ENCODE measurements at places on chromosomes 6 and 20.

DNA sequence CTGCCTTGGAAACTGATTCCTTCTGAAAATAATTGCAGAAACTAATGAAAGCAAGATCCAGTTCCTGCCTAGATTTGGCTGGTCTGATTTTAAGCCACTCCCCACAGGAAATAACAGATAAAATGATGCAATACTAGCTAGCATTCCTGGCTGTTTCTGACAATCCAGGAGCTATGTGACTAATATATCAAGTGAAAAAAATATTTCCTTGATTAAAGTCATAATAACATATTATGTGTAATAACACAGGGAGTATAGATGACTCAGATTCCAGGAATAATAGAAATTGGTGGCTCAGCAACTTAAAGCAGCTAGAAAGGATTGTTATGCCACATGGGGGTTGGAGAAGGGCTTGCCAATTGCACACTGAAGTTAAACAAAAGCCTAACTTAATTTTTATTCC is 182.7 kb upstream of the SALL4 start:
- DNase-seq = no peak

- no peak for DNase-seq
Measured at GRCh38 chr6:1795910-1796309, 186.2 kb downstream of the FOXC1 start.

GRCh38 chr6:46254946-46255345 is 84.2 kb upstream of the ENPP5 start:
- no peak for DNase-seq

DNA sequence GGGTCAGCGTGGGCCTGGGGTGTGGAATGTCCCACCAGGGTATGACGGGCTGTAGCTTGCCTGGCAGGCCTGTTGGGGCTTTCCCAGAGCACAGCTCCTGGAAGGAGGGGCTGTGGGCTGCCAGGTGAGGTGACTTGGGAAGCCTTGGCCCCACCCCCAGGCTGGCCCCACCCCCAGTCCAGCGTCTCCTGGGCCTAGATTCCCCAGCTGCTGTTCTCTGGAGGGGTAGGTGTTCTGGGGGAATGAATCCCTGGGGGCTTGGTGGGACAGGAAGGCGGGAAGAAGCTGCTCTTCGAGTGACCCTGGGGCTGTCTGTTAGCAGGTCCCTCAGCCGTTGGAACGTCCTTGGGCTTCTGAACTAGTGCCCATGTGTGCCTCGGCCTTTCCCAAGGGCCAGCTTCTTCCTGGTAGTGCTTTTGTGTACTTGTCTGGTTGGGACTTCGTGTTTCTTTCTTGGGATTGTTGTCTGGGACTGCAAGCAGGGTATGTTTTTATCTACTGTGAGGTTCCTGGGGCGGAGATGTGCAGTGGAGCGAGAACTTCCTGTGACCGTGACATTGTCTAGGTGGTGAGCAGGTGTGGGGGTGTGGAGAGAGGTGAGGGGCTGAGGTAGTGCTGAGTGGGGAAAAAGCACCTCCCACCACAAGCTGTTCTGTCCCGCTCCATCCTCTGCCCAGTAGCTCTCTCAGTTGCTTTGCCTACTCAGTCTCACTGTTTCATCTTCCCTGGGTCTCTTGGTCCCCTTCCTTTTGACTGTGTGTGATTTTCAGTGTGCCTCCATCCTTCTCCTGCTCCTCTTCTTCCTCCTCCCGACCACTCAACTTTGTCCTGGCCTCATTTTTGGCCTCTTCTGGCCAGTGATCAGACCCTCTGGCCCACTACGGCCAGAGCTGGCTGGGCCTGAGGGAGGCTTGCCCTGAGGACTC is 1.3 kb upstream of the DDR1 start:
- DNase-seq = no peak

- DNase-seq = no peak
Measured at GRCh38 chr6:122751326-122751725, 28.2 kb upstream of the FABP7 start.

DNA sequence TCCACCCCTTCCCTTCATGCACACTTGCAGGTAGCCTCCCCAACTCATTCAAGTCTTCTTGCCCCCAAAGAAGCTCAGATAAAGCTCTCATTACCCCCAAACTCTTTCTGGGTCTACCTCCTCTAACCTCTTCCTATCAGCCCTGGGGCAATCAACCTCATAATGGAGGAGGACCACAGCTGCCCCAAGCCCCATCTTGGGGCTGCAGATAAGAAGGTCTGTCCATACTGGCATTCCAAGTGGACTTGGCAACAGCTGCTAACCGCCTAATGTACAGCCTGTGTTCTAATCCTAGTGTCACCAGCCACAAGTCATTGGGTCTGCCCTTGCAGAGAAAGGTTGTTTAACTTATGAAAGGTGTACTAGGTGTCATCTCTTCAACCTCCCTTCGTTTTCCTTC is 107.4 kb upstream of the ADGRF1 start:
- no peak for DNase-seq

GRCh38 chr6:137904822-137905617 is 38.0 kb downstream of the TNFAIP3 start:
- no peak for DNase-seq

DNA sequence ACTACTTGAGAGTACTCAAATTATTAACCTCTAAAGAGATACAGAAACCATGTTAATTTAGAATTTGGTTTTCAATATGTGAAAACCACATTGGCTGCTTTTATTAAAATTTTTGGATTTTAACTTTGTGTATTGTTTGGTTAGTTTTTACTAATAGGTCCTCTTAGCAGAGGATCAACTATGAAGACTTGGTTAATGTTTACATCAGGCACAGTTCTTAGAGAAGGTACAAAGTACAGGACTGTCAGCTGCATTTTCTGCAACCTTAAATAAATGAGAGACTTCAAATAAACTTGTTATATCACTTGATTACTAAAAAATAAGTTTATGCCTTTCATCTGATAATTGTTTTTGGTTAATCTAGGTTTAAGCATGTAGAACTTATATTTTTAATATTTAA is 89.1 kb downstream of the PHF3 start:
- DNase-seq = no peak

DNA sequence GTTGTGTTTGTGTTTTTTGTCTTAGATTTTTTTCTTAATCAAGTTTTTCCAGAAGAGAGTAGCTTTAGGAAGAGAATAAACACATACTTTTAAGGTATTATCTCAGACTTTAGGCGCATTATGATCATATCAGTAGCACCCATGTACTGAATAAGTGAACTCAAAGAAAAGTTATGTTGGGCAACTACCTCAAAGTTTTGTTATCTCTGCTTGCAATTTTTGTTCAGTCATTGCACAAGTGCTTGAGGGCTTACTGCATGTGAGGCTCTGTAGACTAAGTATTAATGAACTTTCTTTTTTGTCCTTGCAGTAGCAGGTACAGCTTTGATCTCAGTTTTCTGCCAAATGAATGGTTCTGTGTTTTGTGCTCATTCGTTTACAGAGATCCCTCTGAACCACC is 189.0 kb downstream of the SLC16A10 start:
- DNase-seq = no peak

- DNase-seq = no peak
Measured at GRCh38 chr6:78947962-78948361, 80.6 kb downstream of the IRAK1BP1 start.

DNA sequence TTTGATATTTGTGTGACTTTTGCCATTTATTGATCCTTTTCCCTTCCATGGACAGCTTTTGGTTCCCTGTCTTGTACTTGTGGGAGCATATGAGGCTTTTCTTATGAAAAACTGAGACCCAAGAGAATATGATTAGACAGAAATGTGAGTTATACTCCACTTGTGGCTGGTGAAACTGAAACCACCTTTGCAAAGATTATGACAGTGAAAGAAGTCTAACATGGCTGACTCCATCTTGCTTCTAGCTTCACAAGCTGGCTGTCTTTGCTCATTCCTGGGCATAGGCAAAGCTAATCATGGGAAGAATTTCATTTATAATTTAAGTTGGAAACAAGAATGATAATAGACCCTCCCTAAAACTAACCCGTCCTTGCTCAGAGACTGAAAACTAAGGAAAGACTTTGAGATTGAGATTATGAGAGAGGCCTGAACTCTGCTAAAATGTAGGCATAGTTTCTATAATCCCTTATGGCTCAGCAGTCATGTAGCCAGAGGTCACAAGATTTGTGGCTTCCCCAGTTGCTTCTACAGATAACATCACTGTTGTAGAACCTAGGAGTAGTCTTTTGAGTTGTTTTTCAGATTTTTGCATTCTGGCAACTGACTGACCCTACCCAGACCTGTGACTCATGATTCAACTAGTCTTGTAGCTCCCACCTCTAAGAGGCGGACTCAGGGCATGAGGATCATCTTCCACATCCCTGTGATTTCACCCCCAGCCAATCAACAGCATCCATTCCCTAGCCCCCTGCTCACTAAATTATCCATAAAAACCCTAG is 50.9 kb upstream of the CD2AP start:
- no peak for DNase-seq

- DNase-seq = no peak
Measured at GRCh38 chr6:127635091-127635490, 58.1 kb downstream of the C6orf58 start.

GRCh38 chr6:16108921-16109658 is 19.8 kb upstream of the MYLIP start:
- no peak for DNase-seq

All from cortex of kidney (tissue), 1 donor.